Ovary (tissue), 10 donors: ENCODE measurements at places on chromosomes 7 and 10. TPM values are rescaled to one million over a fixed set of nuclear protein-coding genes. Genes with fewer than 3 reads are reported as not detected.
A peak's percentile ranks its signal among the peaks of the same experiment; 100 is the strongest.

DNA sequence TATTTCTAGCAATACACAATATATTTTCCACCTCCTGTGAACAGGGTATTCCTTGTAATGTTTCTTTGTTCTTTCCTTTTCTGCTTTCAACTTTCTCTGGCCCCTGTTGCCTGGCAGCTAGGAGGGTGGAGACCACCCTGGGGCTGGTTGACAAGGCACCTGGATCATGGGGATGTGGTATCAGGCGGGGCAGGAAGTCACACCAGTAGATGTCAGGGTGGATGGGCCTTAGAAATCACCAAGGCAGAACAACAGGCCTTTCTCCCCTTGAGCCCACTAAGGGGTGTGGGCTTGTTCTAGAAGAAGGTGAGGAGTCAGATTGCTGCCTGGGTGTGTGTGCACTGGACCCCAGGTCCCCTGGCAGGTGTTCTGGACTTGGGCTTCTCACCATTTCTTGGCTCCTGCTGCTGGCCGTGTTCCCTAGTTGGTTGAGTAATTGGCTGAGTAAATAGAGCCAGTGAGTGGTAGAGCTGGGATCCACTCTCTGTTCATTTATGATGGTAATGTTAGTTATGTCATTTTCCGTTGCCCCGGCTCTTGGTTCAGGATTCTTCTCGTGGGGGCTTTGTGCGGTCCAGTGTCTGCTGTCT lies 24.9 kb downstream of the ZNF783 start:
- no peak for DNase-seq

The PPP1R3C gene
- 19.1 TPM for total RNA-seq

- DNase-seq, result no peak
These were observed 204.3 kb downstream of the CCDC7 start for GRCh38 chr10:32650246-32650655.

DNA sequence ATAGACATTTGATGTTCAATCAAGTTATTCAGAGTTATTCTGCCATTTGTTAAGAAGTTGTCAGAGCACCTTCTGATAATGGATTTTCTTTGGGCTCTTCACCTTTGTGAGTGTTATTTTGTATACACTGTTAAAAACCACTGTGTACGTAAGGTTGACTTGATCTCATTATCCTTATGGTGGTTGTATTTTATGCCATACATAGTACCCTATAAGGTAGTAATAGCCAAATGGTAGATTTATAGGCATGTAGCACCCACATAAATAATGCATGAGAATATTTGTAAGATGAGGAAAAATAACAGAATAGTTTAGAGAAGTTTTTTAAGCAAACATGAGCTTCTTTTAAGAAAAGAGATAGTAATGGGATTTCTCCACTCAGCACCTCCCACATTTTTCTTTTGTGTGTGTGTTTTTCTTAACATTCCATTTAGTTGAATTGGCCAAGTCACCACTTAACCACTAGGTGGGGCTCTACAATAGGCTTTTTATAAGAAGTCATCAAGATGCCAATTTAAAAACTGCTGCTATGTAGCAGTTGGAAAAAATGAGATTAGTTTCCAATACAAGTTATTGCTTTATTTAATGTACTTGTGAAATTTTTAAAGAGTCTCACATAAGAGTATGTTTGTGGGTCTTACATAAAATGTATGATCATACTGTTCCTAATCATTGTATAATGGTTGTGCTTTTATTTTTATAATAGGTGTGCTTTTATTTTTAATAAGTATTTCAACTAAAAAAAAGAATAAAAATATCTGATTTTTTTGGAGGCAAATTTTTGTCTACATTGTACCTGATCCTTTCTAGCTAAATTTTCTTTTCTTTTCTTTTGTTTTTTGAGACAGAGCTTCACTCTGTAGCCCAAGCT lies 41.1 kb upstream of the STMP1 start:
- peak; percentile 62 for DNase-seq

- no peak for DNase-seq
These were observed 145.9 kb downstream of the SH3PXD2A start for GRCh38 chr10:103709341-103709920.

The ANXA8L1 gene
- total RNA-seq, result 29.9 TPM
